ENCODE measurements at places on chromosomes 13 and 19.

DNA sequence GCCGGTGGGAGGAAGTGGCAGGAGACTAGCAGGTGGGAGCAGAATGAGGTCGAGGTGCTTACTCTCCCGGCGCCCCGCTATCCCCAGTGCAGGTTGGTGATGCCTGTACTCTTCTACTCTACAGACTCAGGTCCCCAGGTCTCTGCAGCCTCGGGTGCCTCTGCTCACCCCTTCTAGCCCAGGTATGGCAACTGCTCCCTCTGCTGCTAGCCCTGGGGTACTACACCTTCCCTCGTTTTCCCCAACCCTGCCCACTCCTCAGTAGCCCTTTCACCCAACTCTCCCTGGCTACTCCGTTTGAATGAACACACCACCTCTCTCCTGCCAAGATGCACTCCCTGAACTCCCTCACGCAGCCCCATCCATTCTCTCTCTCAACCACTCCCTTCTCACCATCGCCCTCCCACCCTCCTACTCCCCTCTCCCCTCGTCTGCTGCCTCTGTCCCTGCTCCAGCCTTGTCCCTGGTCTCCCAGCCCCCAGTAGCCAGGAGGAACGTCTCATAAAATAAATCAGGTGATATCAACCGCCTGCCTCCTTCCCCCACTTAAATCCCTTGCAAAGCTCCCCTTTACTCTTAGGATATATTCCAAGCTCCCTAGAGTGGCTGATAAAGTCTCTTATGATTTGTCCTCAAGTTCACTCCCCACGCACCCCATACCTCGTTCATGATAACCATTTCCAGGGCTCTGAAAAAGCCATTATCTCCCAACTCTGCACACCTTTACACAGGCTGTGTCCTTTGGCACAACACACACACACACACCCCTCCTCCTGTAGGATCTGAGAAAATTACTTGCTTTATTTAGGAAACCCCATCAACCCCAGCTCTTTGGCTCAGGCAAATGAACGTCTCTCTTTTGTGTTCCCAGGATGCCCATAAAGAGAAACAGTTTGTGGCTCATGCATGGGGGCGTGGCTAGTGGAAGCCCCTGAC is 8.2 kb upstream of the MEIS3 start:
- peak; percentile 85 for DNase-seq

- DNase-seq: no peak
Observed at GRCh38 chr19:52527956-52528351, 486 bp downstream of the ZNF808 start.

DNA sequence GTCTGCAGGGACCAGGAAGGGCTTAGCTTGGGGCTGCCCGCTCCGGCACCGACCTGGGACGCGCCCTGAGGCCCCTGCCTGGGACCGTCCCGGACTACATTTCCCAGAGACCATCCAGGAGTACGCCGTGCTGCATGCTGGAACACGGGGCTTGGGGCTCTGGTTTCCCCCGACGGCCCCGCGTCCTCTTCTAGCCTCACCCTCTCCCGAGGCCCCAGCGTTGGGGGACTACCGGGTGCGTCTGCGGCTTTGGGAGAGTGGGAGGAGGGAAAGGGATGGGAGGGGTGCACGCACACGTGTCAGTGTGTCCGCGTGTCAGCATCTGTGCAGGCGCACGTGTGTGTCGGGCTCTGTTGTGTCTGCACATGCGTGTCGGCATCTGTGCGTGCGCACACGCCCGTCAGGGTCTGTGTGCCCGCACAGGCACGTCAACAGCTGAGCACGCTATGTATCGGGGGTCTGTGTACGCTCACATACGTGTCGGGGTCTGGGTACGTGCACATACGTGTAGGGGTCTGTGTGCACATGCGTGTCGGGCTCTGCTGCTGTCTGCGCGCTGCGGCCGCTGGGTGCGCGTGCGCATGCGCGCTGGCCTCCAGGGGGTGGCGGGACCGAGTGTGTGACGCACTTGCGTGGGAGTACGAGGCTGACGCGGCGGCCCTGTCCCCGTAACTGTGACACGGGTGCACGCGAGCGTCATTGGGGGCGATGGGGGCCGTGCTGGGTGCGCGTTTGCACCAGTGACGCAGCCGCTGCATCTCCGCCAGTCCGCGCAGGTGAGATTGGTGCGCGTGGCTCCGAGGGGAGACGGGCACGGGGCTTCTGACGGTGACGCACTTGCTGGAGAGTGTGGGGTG is at the start of gene ZNF331:
Gene ZNF331 (plus strand): TSS at position 625 of the 857 bp plus-strand sequence. CDS start 31,232 bp downstream, outside the sequence.
- no peak for DNase-seq

DNA sequence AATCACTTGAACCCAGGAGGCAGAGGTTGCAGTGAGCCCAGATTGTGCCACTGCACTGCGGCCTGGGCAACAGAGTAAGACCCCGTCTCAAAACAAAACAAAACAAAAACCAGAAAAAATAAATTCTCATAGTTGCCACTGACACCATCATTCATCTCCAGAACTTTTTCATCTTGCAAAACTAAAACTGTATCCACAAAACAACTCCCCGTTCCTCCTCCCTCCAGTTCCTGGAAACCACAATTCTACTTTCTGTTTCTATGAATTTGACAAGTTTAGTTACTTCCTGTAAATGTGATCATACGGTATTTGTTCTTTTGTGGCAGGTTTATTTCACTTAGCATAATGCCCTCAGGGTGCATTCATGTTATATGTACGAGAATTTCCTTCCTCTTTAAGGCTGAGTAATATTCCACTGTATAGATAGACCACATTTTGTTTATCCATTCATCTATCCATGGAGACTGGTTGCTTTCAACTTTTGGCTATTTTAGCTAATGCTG is 13.2 kb upstream of the ADGRE5 start:
- peak; percentile 85 for DNase-seq

DNA sequence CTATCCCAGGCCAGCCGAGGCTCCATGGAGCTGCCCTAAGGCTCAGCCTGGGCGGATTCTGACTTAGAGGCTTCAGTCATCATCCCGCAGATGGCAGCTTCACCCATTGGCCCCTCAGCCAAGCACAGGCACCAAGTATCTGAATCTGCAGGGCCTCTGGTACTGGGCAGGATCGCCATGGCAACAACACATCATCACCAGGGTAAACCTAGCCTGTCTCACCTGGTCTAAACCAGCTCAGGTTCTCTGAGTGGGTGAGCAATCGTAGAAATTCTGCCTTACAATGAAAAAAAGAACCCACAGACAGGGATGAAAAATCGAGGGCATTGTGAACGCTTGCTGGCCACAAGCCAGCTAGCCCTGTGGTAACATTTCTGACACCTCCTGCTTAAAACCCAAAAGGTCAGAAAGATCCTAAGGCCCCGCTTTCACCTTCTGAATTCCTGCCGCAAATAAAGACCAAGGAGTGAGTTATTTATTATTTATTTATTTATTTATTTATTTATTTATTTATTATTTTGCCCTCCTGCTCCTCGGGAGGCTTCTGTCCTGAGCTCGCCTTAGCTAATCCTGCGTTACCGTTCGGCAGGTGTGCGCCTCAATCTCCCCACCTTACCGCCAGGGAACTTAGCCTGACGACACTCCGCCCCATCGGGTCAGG is 12.0 kb upstream of the CEACAM21 start:
- no peak for DNase-seq

DNA sequence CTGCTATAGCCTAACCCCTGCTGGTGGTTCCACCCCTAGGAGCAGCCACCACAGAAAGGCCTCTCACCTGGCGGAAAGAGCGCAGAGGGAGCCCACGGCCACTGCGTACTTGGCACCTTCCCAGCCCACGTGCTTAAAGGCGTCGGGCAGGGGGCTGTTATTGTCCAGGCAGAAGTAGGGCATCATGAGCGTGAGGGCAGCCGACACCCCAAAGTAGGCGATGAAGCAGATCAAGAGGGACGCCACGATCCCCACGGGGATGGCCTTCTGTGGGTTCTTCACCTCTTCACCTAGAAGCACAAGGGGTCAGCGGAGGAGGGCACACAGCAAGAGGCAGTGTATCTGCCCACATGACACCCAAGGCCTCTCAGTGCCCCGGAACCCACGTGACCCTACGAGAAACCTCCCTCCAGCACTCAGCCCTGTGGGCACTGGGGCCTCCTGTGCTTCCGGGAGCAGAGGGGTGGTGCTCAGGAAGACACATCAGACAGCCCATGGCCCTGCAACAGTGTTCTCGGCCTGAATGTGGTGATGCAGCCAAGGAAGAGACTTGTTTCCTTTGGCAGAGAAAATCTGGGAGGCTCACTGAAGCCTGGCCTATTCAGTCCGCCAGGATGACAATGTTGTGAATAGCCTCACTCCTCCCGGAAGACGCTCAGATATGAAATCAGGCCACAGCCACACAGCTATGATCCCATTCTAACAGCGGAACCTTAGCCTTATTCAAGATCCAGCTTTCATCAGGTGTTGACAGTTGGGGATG is 72.1 kb downstream of the SLC7A1 start:
- DNase-seq: no peak

Data from KBM-7 (cell line).